Nephron progenitor cell (in vitro differentiated cells): ENCODE measurements at places on chromosomes 6 and 20.

DNA sequence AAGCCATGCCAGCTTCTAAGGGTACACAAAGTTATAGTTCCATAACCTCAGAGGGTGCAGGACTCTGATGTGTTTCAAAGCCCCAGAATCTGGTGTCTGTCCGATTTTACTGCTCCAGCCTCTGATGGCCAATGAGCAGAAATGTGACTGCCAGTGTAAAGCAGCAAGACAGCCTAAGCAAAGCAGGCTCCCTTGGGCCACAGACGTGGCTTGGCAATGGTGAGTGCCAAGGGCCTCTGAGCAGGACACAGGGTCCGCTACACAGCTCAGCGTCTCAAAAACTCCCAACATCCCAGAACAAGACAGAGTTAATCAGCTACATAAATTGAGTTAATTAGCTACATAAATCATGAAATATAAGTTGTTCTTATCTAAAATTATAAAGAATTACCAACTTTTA is 69.2 kb downstream of the PCSK2 start:
- DNase-seq = no peak

DNA sequence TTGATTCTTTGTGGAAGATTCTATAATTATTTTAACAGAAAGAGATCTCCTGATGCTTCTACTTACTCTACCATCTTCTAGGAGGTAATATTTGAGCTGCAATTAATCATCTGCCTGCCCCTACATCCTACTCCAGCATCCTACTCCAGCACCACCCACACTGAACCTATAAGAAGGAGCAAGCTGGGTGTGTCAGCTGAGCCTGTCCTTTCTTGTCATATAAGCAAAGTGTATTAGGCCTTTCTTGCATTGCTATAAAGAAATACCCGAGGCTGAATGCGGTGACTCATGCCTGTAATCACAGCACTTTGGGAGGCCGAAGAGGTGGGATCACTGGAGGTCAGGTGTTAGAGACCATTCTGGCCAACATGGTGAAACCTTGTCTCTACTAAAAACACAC is 84.2 kb upstream of the ARG1 start:
- DNase-seq = no peak

DNA sequence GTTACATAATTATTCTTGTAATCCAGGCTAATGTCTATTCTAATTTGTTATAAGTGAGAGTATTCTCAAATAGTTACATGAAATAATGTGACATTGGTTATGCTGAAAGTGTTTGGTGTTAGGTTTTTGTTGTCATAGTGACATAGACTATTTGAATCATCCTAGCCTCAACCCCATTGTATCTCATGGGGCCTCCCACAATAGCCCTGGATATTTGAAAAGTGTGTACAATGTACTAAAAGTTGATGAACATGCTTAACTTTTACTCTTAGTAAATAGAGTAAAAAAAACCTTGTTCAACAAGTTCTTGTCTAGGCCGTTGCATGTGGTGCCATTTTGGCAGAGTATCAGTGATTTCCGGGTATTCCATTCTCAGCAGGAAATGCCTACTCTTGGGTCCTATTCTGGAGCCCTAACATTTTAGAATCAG is 83.0 kb downstream of the RTN4IP1 start:
- no peak for DNase-seq

GRCh38 chr6:17101422-17102257 is at the start of gene STMND1:
TSS of gene STMND1 (plus strand) at chr6:17102050. CDS start at chr6:17102258, 208 bp downstream.
- DNase-seq = peak; percentile 66

- DNase-seq = no peak
Measured at GRCh38 chr6:118899948-118900347, 6.0 kb downstream of the ASF1A start.

DNA sequence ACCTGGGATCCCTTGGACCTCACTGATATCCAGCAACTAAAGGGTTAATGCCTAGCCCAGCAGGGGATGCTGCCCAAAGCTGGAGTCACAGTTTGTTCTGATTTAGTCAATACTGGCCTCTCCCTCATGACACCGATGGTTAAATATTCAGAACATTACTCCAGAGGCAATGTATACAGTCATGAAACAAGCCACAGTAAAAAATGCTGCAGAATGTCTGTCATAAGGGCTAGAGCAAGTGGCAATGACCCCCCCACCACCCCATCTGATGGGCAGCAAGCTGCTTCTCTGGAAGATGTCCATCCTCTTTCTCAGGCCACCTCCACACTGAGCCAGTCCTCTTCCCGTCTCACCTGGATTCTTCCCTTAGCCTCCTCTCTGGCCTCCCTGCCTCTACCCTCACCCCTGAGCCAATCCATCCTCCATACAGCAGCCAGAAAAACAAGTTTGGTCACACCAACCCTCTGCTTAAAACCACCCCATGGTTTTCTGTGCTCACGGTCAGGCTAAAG is 99.0 kb upstream of the KCNG1 start:
- no peak for DNase-seq

DNA sequence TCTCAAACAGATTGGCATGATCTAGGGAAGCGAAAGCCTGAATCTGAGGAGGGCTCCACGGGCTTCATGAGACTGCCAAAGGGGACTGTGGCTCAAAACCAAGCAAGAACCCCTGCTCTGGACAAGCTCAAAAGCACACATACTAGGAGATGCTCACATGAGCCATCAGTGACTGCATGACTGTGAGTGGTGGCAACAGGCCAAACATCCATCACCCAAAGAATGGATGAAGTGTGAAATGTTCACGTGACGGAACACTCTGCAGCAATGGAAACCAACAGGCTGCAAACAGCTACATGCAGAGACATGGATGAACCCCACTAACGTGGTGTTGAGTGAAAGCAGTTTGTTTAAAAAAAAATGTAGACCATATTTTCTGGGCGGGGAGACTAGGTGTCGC is 136.3 kb downstream of the PREX1 start:
- DNase-seq = no peak

DNA sequence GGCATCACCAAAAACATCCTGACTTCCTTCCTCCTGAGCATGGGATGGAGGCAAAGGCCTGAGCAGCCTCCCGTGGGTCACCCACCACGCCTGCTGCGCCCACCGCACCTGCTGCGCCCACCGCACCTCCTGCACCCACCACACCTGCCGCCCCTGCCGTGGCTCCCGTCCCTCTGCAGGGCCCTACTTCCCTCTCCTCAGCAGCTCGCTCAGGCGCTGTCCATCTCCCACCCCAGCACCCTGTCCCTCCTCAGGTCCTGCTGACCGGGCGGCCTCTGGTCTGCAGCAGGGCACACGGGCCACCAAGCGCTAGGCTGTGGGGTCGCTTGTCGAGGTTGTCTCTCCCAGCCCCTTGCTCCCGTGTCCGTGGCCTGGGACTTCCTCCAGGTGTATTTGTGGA is 72.7 kb upstream of the SLCO4A1 start:
- no peak for DNase-seq

- DNase-seq = no peak
Measured at GRCh38 chr6:6350696-6351095, 30.2 kb upstream of the F13A1 start.

DNA sequence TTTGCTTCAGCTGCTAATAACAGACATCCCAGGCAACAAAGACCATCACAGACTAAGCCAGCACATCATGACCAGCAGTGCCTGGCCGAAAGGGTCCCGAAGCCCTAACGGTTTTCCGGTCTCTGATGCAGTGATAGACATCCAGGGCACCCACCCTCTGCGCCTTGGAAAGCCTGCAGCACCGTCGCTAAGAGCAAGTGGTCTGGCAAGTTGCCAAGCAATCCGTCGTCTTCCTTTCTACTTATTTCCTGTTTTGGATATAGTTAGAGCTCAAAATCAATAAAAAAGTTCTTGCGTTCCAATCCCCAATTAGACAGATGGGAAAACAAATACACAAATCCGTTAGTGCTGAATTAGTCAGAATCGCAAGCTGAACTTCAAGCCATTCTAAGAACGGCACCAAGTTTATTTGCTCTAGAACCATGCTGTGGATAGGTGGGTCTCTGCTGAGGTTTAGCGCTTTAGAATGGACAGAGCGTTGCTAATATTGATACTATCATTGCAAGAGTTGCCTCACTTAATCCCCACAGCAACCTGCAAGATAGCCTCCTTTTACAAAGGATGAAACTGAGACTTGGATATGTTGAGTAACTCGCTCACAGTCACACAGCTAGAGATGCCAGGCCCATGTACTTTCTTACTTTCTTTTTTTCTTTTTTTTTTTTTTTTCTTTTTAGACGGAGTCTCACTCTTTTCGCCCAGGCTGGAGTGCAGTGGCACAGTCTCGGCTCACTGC is 163.3 kb upstream of the SNX9 start:
- no peak for DNase-seq

DNA sequence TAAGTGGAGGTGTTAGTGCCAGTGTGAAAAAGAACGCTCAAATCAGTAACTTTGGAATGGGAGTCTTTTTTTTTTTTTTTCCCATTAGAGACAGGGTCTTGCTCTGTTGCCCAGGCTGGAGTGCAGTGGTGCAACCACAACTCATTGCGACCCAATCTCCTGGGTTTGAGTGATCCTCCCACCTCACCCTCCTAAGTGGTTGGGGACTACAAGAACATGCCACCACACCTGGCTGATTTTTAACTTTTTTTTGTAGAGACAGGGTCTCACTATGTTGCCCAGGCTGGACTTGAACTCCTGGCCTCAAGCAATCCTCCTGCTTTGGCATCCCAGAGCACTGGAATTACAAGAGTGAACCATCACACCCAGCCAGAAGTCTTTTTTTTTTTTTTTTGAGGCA is 19.7 kb downstream of the LATS1 start:
- DNase-seq = no peak

DNA sequence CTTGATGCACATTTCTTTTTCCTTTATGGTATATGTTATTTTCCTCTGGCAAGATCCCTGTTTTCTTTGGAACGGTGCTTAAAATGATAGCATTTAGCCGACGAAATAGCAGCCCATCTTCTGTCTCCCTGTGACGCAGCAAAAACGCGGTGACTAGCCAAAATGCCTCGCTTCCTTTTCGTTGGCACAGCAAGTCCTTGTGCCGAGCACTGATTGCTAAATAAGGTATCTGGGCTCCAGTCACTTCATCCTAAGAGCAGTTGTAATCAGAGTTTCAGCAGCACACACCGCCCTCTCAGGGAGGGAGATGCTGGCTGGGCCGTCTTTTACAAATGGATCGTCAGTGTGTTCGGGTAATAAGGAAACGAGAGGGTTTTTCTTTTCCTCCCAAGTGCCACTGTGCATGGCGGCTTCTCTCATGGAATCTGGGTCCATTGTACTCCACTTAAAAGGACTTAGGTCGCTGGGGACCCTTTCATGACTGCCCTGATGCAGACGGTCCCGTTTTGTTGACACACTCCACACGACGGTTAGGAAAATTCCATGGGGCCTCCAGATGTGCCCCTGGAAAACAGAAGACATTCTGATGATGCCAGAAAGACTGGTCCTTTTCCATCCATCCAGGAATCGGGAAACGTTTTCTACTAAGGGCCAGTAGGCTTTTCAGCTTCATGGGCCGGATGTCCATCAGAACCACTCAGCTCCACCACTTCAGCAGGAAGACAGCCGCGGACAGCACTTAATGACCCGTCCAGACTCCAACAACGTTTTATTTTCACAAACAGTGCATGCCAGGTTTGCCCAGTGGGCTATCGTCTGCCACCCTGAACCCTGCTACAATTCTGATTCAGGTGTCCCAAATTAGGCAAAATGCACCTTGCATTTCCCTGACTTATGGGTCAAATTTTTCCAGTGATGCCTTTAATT is 185.5 kb downstream of the CDH4 start:
- no peak for DNase-seq

DNA sequence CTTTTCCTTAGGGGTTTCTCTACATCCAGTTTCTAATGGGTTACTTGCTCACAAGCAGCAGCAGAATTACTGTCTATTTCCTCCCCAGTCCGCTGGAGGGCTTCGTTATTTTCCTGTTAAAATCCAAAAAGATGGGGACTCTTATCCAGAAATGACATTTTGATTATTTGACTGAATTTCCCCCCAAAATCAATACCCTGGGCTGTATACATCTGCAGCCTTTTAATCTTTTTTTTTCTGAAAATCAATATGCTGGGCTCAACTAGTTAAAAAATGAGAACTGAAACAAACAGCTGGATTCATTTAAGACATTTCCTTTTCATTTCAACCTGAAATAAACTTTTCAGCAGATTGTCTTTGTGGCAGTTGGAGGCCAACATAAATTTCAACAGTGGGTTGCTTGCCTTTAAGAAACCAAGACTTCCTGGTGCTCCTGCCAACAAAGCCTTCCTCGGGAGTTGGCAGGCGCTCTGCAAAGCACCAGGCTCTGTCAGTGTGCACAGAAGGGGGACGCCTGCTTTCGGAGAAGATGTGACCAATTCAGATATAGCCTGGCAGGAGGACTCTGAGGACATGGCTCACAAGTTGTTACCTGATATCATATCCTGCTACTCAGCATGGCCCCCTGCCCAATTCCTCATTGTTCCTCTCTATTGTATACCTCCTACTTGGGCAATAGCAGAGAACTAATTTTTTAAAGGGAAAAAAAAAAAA is 204.7 kb upstream of the ARG1 start:
- DNase-seq = no peak

DNA sequence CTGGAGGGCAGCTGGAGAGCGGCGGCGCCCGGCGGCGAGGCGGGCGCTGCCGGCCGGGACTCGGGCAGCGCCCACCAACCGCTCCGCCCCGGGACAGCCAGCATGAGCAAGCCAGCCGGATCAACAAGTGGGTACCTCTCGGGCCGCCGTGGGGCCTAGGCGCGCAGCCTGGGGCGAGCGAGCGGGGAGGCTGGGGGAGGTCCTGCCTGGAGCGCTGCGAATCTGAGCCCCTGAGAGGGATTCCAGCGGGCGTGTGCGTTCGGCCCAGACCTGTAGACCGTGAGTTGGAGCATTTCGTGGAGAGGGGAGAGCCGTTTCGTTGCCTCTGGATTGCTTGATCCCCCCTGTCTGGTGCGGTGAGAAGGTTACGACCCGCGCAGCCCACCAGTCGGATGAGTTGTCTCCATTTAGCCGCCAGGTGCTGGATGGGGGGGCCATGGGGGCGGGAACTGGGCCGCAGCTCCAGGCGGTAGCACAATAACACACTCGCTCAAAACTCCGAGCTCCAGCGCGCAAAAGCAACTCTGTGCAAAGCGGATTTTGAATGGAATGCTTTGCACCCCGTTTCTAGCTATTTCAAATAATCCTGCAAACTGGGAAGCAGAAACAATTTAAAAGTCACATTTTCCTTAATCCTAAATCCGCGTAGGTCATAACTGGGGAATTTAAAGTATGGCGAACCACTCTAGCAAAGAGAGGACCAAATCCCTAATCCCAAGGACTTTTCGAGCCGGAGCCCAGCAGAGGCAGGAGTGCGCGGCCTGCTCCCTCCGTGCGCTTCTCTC is 1.0 kb downstream of the NR2E1 start:
- DNase-seq = peak; percentile 27

DNA sequence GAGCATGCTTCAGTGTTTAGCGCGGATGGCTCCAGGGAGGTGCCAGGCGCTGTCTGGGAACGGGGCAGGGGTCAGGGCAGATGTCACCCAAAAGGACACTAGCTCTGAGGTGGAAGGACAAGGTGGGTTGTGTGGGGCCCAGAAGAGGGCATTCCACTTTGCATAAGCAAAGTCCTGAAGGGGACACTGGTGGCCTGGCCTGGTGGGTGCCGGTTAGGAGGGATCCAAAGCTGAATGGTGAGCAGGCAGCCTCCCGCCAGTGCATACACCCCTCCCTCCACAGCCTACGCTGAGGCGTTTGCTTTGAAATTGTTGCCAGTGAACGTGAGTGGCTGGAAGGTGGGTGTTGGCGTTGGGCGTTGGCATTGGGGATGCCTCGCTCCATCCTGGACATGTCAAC is 192.1 kb downstream of the BMP7 start:
- no peak for DNase-seq

GRCh38 chr6:148885136-148885865 is 138.5 kb downstream of the UST start:
- DNase-seq = no peak

- DNase-seq = no peak
Measured at GRCh38 chr6:73932866-73933265, 236.9 kb downstream of the CD109 start.
